Stimulated activated CD8-positive, alpha-beta memory T cell treated with anti-CD3 and anti-CD28 coated beads, Interleukin-7, amount 100 ng/mL, for 48 hours (primary cell): ENCODE measurements at places on chromosomes 3 and 15.

- DNase-seq: no peak
These were observed 80.3 kb upstream of the FLNB start for GRCh38 chr3:57927916-57928315.

DNA sequence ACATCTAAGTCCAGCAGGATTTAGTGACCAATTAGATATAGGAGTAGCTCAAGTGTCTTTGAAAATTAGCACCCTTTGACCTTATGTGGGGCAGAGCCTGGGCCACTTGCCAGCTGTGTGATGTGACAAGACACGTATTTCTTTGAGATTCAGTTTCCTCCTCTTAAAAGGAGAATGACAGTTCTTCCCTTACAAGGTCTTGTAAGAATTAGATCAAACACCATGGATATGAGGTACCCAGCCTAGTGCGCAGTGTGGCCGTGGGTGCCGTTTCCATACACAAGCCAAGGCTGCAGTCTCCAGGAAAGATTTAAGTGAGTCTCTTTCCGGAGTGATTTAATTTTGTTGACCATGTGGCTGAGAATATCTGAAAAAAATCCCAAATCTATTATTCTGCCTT, 46.3 kb downstream of the ARHGAP31 start:
- DNase-seq: no peak

DNA sequence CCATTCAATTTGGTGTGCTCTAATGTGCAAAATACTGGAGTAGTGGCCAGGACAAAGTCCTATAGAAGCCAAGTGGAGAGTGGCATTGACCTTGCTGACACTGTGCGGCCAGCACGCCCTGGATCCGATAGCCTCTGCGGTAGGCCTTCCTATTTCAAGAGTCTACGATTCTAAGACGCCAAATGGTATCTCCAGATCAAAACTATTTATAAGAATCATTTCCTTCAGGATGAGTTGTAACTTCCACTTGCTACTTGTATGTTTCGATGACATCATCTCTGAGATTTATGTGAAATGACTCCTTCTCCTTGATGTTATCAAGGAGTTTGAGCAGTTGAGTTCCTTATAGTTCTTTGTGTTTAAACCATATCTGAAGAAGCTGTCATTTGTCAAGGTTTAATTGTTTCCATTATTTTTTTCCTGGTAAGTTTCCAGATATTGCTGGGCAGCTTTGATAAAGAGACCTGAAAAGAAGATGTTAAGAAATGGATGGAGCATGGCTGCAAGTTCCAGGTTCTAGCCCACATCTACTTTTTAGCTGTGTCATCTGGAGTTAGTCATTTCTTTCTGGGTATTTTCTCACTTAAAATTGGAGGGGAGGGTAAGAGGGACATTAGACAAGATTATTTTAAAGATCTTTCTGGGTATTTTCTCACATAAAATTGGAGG, 71.8 kb downstream of the TMEM44 start:
- no peak for DNase-seq

GRCh38 chr15:72197041-72197459, 537 bp downstream of the GRAMD2A start:
- DNase-seq: no peak

DNA sequence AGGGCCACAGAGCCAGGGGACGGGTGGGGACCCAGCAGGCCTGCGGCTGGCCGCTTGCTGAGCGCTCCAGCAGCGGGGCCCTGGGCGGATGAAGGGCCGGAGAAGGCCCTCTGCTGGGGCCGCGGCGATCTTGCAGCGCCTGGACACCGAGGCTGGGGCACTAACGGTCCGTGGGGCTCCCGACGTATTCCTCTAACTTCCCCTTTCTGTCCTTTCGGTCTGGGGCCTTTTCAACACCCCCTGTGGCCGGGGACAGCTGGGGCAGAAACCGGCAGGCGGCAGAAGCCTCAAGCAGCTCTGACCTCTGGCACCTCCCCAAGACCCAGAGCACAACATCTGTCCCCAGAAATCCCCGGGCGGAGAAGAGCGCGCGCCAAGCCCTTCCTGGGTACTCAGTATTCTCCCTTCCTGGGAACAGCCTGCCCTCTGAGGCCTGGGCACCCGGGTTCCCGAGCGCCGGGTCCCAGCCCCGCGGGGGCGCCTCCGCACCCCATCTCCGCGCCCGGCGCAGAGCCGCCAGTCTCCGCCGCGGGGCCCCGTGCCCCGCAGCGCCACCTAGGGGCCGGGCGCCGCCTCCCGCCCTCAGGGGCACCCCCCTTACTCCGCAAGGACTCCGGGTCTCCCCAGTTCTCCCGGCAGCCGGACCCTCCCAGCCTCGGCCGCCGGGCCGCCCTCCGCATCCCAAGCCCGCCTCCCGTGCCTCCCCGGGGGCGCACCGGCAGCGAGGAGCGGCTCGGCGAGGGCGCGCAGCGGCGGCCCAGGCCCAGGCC, 582 bp upstream of the SLCO3A1 start:
- no peak for DNase-seq

DNA sequence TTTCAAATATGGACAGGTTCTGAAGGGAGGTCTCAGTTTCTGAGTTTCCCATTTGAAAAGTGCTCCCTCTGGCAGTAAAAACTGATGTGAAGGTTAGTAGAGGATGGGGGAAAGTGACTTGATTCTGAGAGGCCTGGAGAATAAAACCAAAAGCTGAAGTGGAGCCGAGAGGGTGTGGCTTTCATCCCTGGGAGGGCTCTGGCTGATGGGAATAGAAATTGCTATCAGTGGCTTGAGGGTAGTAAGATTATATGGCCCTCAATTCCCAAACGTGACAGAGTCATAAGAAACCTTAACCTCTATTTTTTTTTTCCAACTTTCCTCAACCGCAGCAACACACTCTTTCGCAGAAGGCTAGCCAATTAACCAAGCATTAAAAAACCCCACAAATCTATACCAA, 185.9 kb downstream of the MEIS2 start:
- no peak for DNase-seq

DNA sequence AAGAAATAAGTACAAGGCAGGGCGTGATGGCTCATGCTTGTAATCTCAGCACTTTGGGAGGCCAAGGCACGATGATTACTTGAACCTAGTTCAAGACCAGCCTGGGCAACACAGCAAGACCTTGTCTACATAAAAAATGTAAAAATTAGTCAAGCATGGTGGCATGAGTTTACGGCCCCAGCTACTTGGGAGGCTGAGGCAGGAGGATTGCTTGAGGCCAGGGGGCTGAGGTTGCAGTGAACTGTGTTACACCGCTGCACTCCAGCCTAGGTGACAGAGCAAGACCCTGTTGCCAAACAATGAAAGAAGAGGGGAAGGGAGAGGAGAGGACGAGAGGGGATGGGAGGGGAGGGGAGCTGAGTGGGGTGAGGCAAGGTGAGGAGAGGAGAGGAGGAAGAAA, 152.7 kb upstream of the PRICKLE2 start:
- no peak for DNase-seq

DNA sequence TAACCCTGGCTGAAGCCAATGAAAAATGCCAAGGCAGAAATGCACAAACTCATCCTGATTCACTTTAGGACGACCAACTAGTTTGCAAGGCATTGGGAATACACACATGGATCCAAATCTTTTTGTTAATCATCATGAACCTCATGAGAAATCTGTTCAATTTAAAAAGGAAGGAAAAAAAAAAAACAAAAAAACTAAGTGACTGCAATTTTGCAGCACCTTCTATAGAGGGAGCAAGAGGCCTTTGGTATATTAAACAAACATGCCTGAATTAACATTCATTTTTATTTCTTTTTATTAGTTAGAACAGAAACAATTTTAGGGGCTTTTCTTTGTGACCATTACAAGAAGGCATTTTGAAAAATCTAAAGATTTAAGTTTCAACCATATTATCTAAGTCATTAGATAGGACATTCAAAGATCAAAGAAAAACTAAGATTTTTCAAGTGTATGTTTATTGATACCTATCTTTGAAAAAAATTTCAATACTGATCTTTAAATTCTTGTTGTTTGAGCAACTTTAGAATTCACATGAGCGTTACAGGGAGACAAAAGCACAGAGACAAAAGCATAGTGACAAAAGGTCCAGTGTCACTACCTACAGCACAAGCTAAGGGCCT, 182.4 kb downstream of the CBLB start:
- DNase-seq: no peak

DNA sequence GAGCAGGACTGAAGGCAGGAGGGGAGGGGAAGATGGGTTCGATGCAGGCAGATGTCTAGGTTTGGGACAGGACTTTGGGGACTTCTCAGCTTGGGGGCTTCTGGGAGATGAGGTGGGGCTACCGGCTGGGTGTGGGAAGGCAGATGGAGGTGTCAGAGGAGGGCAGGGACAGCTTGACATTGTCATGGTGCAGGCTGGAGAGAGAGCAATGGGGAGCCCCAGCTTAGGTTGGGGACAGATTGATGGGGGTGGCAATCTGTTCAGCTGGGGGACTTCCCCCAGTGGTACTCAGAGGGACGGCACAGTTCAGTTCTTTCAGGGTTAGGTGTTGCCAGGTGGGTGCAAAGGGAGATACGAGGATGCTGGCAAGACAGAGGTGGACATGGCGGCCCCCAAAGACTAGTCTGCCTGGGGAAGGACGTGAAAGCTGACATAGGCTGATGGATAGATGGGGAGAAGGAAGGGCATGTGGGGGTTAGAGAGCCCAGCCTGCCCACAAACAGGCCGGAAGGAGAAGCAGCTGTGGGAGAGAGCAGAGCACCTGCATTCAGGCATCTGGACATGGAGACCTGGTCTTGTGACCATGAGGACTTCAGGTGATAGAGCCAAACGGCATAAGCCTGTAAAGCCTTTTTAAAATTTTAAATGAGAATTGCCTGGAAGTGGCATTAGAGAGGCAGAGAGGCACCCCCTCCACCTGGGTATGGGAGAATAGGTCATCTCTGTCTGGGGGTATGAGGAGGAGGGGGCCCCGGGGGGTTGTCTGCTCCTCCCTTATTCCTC, 21.1 kb downstream of the ACAA1 start:
- DNase-seq: no peak

- DNase-seq: no peak
These were observed 890 bp downstream of the CHRD start for GRCh38 chr3:184380627-184381260.

DNA sequence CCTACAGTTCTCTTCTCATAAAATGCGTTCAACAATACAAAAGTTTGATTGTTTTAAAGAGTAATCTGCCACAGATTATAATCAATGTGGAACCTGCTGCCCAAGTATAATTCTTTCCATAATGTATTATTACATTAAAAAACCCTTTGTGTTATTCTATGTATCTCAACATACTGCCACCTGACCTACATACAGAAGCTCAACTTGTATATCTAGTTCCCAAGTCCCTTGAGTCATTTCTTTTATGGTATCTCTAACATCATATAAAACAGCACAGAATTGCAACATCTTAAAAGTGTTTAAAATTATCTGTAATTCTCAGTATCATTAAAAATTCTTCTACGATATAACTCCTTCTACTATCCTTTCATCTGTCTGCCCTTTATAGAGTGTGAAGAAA, 70.3 kb downstream of the TBL1XR1 start:
- DNase-seq: no peak

- DNase-seq: no peak
These were observed 411.1 kb downstream of the SOX2 start for GRCh38 chr3:182122779-182123178.

DNA sequence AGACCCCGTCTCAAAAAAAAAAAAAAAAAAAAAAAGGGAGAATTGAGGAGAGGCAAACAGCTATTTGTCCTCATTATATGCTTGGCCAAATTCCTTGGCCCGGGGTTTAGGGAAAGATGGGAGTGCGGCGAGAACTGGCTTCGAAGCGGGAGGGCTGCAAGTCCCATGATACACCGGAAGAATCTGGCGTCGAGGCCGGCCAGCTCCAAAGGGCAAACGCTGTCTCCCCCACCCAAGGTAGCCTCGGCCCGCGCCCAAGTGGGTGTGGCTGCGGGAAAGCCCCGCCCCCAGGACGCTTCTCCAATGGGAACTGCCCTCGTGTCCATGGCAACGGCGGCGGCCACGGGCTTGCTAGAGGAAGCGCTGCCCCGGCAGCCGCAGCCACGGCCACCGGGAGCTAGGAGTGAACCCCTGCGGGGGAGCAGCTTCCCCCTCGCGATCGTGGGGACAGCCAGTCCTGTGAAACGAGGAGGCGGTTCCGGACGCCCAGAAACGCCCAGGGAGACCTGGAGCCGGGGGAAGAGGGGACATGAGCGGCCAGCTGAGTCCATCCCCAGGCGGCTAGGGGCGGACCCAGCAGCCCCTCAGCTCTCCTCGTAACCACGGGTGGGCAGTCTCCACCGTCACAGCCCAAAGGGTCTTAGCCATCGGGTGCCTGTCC, at the start of gene TTLL13:
TSS of gene TTLL13 (plus strand) at position 354 of the 661 bp plus-strand sequence. CDS start 1,075 bp downstream, outside the sequence.
- DNase-seq: peak; percentile 48

DNA sequence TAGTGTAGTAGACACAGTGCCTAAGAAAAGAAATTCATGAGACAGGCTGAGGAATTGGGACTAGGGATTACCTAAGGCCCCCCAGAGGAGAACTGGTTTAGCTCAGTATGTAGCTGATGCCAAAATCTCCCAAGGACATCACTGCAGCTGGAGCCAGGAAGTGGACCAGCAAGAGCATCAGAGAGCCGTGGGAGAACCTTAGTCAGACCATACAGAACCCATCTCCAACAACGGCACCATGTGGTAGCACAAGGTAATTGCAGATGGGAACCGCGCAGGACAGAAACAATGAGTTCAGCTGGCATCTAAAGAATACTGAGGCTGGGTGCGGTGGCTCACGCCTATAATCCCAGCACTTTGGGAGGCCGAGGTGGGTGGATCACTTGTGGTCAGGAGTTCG, 81.7 kb downstream of the WNT5A start:
- no peak for DNase-seq

DNA sequence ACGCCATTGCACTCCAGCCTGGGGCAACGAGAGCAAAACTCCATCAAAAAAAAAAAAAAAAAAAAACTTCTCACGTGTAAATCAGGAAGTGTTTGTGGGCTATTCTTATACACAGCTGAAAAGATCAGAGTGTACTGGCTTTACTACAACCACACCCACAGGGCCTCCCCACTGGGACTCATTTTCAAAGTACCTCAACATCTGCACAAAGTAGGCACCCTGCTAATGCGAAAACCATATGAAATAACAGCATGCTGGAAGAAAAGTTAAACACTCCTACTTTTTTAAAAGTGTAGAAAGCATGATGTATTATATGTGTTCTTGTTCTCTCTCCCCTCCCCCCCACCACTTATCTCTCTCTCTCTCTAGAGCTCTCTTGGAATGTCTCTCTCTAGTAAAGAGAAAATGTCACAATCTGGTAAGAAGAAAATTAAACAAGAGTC, 11.1 kb downstream of the UACA start:
- DNase-seq: no peak

- no peak for DNase-seq
These were observed 49.6 kb upstream of the DUT start for GRCh38 chr15:48281674-48282073.

- DNase-seq: no peak
These were observed 48.9 kb upstream of the TCF12 start for GRCh38 chr15:56869573-56869972.

- no peak for DNase-seq
These were observed 209.9 kb upstream of the ROPN1 start for GRCh38 chr3:124201786-124202185.

GRCh38 chr3:8857720-8858367, 88.4 kb upstream of the OXTR start:
- DNase-seq: no peak

GRCh38 chr3:73175698-73176097, 114.2 kb downstream of the EBLN2 start:
- no peak for DNase-seq
